ENCODE measurements at places on chromosomes 16 and 17.

- peak; percentile 82 for DNase-seq
These were observed 95.7 kb downstream of the ABCC6 start for GRCh38 chr16:16127469-16128116.

DNA sequence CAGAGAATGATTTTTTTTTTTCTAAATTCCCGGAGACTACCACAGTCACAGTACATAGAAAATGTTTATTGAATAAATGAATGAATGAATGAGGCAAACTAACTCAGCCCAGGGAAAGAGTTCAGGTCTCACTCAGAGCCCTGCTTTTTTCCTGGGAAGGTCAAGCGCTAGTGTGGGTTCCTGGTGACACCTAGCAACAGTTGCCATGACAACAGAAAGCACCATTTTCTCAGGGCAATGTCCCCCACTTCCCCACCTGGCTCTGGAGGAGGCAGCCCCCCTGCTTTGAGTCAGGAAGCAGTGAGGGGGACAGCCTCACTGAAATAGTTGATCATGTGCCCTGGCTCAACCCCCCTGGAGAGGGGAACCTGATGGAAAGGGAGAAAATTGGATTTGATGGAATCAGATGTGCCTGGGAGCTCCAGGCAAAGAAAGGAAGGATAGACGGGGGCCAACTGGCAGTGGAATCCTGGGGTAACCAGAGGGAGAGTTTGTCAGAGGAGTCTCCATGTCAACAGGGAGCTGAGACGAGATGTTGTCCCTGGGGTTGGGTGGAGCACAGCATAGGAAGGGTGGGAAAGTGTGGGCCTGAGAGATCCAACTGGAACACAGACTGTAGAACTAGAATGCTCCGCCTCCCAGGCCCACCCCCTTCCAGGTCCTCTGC is 242.2 kb upstream of the CCL2 start:
- DNase-seq, result no peak

DNA sequence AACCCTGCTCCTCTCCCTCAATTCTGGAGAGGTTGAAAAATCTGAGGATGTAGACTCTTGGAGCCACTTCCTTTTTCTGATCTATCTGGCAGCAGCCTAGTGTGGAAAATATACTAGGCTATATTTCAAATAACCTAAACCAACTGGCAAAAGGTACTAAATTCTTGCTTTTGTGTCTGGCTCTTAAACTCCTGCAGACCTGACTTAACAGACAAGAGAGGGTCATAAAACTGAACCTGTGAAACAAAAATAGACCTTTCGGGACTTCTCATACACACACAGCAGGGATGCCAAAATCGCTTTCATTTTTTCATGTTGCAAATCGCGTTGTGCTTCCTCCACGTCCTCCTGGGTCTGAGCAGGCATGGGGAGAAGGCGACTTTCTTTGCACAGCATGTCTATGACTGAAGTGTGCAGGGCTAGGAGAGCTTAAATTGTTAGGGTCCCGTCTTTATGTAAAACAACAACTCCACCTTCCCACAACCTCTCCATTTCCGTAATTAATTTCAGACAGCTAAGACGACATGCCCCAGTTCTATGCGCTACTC is 520.7 kb upstream of the PSMD7 start:
- no peak for DNase-seq

DNA sequence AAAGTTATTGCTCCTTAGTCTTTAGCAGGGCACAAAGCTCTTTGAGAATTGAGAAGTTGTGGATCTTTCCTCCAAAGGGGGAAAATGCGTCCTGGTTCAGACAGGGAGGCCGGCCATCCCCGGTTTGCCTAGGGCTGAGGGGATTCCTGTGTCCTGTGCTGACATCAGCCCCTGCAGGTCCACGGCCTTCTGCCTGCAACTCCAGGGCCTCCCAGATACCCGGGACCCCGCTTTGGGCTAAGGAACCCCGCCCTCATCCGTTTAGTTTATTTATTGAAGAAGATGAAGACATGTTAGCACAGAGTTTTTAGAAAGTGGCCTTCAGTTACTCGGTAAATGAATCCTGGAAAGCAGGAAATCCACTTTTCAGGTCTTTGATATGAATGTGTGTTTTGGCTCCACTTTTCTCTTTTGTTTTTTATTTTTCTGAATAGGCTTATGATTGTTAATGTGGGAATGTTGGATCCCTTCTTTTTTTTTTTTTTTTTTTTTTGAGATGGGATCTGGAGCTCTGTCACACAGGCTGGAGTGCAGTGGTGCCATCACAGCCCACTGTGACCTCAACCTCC is 65.6 kb downstream of the CRISPLD2 start:
- DNase-seq, result no peak

GRCh38 chr17:33983824-33984574 is 271.1 kb upstream of the CCL2 start:
- no peak for DNase-seq

GRCh38 chr17:75633486-75634375 is 497 bp downstream of the SMIM5 start:
- peak; percentile 94 for DNase-seq

GRCh38 chr16:62543516-62543915 is 507.3 kb upstream of the CDH8 start:
- no peak for DNase-seq

- peak; percentile 94 for DNase-seq
These were observed 2.7 kb upstream of the MLLT6 start for GRCh38 chr17:38702166-38702915.

DNA sequence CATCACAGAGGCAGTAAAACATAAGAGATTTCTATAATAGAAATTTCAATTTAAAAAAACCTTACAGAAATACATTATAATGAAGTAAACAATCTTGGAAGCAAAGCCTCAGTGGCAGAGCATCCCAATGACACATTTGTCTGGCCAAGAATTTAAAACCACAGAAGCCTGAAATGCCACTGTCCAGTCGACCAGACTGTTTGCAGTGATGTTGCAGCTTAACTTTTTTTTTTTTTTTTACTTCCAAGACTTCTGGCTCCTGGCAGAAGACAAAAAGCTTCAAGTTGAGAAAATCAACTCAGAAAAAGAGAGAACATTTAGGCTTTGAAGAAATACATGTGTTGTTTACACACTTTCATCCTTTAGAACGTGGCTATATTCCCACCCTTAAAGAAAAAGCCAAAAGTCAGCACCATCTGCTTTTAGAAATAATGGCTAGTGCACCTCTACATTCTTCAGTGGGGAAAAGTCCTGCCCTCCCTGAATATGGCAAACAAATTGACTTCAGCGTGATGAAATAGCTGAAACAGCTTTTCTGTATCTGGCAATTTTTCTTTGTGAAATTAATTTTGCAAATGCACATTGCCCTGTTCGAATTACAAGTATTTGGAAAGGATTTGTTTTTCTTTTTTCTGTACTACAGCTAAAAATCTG is 205.5 kb upstream of the MON1B start:
- no peak for DNase-seq

GRCh38 chr16:9383281-9383680 is 291.8 kb downstream of the HAPSTR1 start:
- no peak for DNase-seq

- DNase-seq, result peak; percentile 68
These were observed 189.2 kb downstream of the SEC14L1 start for GRCh38 chr17:77329741-77330531.

GRCh38 chr16:57539072-57539796 is 2.9 kb upstream of the CCDC102A start:
- no peak for DNase-seq

DNA sequence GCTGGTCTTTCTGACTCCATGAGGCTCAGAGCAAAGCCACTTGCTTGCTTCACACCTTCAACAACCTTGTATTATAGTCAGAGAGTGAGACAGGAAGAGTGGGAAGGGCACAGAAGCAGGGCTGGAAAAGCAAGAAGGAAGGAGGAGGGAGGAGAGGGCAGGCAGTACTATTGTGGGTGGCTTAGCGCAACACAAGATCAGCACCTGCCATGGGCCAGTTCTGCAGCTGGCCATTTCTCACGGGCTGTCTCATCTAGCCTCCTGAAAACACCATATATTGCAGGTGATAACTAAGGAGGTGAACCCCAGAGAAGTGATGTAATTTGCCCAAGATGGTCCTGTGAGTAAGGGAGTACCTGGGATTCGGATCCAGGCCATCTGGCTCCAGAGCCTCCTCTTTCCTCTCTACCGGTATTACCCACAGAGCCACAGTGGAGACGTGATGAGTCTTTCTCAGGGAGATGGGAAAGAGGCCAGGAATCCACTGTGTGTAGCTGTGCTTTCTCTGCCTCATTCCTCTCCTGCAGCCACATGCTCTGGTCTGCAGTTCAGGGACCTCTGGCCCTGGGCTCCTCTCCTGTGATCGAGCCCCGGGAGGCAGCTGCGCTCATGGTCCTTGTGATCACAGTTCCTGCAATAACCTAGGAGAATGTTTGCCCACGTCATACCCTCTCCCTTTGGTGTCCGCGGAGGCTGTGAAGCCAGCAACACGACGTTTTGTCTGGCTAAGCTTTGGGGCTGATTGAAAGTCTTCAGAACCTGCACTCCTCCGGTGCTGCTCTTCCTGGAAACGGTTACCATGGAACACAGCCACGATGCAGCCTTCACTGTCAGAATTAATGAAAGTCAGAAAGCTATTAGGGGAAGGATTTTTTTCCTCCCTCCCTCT is 178.1 kb upstream of the CCL2 start:
- DNase-seq, result no peak

DNA sequence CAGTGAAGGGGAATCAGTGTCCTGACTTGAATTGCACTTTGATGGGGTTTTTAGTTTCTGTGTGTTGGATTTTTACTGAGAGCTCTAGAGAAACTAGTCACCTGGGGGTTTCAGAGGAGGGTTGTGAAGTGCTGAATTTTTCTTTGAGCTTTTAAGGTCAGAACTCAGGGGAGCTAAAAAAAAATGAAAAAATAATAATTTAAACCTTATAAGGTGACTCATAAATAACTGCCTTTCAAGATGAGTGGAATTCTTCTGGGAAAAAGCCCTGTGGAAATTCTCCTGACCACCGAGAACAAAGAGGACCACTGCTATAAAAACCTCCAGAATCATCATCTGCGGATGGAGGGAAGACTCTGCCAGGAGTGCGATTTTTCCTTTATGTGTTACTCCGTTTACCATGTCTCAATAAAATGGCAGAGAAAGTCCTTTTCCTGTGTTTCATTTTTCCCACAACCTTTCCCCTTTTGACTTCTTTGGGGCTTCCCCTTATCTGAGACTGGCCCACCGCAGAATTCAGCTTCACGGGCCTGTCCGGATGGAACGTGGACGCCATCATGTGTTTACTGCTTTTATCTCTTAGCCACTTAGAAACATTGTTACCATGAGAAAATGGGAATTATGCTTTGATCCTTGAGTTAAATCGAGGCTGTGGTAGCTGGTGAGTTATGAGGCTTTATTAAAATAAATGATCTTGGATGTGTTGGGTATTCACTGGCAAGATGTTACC is 39.7 kb downstream of the RPTOR start:
- DNase-seq, result no peak

- peak; percentile 84 for DNase-seq
These were observed 8.1 kb upstream of the FLYWCH2 start for GRCh38 chr16:2874912-2875362.

GRCh38 chr17:17494499-17494869 is 1.7 kb downstream of the RASD1 start:
- DNase-seq, result no peak

- DNase-seq, result no peak
These were observed 26.5 kb upstream of the LASP1NB start for GRCh38 chr17:38898812-38899348.

GRCh38 chr17:1936766-1937165 is 88.4 kb downstream of the RTN4RL1 start:
- DNase-seq, result no peak

DNA sequence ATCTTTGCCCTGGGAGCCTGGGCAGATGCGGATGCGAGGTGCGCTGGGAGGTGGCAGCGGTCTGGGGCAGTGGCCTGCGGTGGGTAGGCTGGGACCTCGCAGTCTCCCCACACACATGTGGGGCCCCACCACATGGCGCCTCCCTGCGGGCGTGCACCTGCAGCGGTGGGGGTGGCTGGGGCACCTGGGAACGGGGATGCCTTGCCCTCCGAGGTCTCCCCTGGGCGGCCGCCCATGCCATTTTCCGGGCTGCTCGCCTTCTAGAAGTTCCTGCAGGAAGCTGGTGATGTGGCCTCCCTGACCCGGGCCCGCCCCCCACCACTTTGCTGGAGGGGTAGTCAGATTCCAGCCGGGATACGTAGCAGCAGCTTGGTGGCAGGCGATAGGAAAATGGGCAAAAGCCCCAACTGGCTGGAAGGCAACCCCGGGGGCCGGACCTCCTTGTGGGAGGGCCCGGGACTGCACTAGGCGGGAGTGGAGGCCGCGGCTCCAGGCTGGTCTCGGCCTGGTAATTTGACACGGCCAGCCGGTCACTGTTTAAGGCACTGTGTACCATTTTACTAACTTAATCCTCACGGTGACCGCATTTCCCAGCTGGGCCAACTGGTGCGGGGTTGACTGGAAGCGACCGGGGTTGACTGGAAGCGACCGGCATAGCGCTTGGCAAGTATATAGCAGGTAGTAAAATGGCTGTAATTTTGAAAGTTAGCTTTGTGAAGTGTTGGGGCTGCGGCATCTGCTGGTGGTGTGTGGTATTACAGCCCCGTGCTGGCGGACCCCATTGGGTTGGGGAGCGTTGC is 38.5 kb downstream of the IGF2BP1 start:
- DNase-seq, result peak; percentile 69

- no peak for DNase-seq
These were observed 31.2 kb downstream of the XYLT1 start for GRCh38 chr16:17439580-17439979.

GRCh38 chr16:65481956-65482355 is 360.1 kb upstream of the CDH11 start:
- no peak for DNase-seq

GRCh38 chr17:19654896-19655295 is 6.3 kb downstream of the ALDH3A2 start:
- DNase-seq, result no peak

GRCh38 chr17:61475726-61476125 is 23.5 kb downstream of the TBX4 start:
- peak; percentile 13 for DNase-seq

DNA sequence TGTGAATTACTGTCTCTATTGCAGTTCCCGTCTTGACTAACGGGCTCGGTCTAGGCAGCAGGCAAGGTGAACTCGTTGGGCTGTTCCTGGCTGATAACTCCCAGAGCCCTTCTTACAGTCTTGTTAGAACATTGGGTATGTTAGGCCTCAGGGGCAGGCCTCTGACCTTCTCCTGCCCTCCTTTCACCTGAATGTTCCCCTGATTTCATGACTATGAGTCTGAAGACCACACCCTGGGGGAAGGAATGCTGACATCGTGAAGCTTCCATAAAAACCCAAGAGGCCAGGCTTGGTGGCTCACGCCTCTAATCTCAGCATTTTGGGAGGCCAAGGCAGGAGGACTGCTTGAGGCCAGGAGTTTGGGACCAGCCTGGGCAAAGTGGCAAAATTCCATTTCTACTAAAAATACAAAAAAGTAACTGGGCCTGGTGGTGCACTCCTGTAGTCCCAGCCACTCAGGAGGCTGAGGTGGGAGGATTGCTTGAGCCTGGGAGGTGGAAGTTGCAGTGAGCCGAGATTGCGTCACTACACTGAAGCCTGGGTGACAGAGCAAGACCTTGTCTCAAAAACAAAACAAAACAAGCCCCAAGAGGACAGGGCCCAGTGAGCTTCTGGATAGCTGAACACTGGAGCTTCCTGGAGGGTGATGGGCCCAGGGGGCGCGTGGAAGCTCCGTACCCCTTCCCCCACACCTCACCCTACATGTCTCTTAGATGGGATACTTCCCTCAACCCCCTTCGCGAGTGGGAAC is 47.8 kb upstream of the FBXO47 start:
- no peak for DNase-seq

- DNase-seq, result no peak
These were observed 26.8 kb downstream of the CD300LG start for GRCh38 chr17:43873815-43874214.

All from tibial artery (tissue), 4 donors.